Suppressor macrophage (primary cell): ENCODE measurements at places on chromosomes 7 and 10.

- DNase-seq, result no peak
These were observed 706.8 kb upstream of the LRRTM3 start for GRCh38 chr10:66218981-66219587.

GRCh38 chr7:131011976-131012375, 278.0 kb upstream of the KLF14 start:
- peak; percentile 65 for DNase-seq

DNA sequence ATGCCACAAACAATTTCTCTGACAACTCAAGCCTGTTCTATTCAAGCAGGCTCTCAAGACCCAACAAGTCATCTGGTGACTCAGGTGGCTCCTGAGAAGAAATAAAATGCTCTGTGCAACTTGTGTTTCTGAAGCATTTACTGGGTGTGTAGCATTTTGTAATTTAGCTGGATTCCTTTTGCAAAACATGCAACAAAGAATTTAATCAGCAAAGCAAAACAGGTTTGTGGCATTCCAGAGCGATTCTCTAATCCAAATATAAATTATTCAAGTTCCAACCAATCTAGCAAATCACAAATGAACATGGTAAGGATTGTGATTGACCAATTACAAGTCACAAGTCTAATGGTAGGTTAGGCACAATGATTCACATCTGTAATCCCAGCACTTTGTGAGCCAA, 39.8 kb upstream of the C10orf67 start:
- no peak for DNase-seq

DNA sequence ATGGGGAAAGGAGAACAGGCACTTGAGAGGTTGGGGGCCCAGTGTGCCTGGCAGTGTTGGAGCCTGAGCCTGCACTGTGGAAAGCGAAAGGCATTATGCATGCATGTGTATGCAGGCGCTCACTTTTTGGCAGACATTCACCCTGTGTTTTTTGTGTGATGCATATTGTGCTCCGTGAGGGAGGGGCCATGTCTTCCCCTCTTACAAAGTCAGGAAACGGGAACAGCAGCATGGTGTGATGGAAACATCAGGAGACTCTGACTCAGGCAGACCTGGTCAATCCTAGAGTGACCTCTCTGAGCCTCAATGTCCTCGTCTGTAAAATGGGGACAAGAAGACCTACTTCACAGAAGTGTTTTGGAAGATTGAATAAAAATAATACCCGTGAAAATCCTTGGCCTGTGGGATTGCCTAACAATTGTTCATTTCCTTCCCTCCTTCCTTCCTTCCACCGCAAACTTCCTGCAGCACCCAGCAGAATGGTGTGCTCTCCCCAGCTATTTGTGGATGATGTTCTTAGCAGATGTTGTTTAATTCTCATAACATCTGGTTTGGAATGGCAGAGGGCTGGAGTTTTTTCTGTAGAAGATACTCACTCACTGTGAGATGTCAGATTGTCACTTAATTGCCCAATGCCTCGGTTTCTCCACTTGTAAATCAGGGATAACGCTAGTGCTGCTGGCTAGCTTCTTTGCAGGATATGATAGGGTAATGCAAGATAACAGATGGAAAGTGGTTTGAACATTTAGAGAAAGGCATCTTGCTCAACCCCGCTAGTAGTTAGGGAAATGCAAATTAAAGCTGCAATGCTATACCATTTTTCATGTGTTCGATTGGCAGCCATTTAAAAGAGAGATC, 39.8 kb downstream of the CDH23 start:
- peak; percentile 24 for DNase-seq

- DNase-seq, result no peak
These were observed 31.5 kb downstream of the ASB13 start for GRCh38 chr10:5634918-5635317.

- no peak for DNase-seq
These were observed 67.8 kb downstream of the ABCC2 start for GRCh38 chr10:99850021-99850766.

- peak; percentile 28 for DNase-seq
These were observed 47.9 kb downstream of the PIP4K2A start for GRCh38 chr10:22666287-22667092.

DNA sequence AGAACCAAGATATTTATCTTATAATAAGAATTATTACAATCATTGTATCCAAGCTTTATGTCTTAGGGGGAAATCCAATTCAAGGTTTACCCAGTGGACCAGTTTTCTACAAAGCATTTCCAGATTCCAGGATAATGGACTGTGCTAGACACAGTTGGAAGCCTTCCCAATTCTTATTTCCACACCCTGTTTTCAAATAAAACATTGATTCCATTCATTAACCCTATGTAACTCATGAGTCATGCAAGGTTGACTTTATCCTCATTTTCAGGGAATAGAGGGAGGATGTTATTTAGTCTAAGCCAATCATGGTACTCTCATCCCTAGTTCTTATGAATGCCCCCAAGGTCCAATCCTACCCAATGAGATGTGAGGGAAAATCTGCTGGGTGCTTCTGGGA, 145.7 kb downstream of the RNLS start:
- no peak for DNase-seq

DNA sequence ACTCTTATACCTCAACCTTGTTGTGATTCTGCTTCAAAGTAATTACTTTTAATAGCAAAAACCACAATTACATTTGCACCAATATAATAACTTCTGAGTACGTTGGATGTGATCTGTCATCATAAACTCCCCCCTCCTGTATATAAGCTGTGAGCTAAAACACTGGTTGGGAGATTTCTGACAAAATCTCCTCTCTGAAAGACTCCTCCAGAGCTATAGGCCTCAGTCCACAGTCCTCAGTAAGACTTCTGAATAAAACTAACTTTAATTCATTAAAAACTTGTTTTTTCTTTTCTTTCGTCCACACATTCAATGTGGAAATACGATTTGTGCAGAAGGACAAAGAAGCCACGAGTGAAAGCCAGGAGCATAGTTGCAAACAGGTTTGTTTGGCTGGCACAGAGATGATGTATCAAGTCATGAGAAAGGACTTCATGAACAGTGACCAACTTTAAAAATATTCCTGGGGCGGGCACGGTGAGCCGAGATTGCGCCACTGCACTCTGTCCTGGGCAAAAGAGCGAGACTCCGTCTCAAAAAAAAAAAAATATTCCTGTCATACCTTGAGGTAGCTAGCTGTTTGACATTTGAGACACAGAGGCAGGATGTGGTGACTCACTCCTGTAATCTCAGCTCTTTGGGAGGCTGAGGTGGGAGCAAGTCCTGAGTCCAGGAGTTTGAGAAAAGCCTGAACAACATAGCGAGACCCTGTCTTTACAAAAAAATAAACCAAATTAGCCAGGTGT, 91.1 kb upstream of the ARHGAP21 start:
- no peak for DNase-seq

GRCh38 chr7:70953796-70954195, 178.1 kb upstream of the GALNT17 start:
- no peak for DNase-seq

- peak; percentile 88 for DNase-seq
These were observed 21.9 kb downstream of the UNC5B start for GRCh38 chr10:71234004-71234894.

DNA sequence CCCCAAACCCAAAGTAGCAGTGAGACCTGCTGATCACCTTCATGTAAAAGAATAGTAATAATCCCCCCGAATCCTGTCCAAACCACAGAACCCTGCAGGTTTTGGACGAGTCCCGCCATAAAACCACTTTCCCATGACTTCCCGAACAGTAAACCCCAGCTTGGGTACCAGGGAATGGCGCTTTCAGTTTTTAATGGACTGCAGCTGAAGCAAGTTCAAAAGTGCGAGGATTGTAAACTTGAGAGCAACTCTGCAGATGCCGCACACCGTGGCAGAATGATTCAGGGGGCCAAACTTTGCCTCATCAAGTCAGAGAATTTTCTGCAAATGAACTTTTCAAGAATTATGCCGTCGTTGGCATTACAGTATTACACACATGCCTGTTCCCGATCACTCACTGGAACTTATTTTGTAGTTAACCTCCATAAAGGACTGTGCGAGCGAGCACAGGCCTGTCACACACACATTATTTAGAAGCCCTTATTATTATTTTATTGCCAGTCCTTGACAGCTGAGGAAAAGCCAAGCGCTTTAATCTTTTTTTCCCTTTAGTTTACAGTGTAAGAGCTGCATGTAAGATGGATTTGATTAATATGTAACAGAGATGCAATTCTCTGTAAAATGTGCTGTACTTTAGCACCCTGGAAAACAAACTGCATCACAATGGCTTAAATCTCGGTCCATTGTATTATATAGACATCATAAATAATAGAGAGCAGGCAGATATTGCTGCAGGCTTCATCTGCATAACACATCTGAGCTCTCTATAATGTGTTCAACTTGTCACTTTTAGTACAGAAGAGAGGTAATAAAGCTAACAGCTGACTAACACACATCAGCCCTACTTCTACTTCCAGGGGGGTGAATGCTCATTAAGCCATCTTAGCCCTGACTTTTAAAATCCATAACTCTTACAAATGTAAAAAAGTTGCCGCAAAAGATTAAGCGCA, 493.5 kb upstream of the GALNT17 start:
- DNase-seq, result no peak

DNA sequence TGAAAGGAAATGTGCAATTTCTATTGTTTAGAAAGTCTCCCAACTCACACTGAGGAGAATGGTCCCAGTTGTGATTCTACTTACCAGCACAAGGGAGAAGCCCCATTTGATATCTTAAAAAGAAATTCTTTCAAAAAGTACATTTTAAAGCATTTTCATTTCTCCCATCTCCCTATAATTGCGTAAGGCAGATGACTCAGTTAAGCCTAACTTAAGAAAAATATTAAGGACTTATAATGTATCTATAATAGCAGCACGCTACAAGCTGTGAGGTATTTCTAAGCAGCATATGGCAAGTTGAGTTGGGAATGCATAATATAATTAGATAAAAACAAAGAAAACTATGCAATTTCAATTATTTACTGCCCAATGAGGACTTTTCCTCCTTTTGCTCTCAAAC, 8.5 kb upstream of the NRCAM start:
- DNase-seq, result no peak

DNA sequence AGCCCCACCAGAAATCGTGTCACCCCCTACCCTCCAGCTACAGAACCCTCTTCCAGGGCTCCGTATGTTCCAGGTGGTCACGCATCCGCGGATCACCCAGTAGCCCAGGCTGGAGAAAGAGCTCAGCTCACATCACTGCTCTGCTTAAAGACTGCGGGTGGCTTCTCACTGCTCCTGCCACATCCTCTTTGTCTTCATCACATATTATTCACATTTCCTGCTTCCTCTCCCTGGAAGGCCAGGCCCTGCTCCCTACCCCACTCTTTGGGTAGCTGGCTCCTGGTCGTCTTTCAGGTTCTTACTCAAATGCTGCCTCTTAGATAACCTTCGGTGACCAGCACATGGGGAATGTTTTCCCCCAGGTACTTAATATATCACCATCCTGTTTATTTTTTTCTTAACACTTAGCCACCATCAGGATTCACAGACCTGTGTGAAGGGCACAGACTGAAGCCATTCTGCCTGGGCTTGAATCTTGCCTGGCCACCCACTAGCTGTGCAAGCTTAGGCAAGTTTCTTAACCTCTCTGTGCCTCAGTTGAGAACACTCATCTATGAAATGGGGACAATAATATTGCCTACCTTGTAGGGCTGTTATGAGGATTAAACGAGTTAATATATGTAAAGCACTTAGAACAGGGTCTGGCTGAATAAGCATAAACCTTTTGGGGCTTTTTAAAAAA, 307.8 kb downstream of the PRPF18 start:
- peak; percentile 49 for DNase-seq

DNA sequence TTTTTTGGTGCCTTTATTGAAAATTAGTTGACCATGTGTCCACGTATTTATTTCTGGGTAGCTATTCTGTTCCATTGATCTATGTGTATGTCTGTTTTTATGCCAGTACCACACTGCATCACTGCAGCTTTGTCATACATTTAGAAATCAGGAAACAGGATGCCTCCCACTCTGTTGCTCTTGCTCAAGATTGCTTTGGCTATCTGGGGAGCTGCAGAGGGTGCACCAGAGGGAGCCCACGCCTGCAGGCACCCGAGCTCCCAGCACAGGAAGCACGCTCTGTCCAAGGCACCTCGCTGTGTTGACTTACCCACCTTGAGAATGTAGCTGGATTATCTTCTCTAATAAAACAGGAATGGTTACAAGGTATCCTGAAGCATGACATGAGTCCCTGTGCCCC, 301.7 kb downstream of the TCERG1L start:
- peak; percentile 60 for DNase-seq

DNA sequence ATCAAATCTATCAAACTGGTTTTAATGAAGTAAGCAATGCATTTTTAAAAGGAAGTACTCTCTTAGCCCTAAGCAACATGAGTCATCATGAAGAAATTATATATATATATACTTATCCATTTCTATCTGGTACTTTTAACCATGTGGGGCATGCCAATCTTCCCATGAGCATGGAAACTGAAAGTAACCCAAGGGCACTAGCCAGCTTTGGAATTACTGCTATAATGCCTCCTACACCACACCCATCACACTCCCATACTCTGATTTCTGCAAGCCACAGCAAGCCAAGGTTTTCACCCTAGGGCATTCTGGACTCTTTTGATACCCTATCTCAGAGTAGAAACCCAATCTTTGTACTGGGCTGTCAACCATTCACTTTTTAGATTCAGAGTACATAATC, 204.6 kb downstream of the IMMP2L start:
- peak; percentile 2 for DNase-seq

DNA sequence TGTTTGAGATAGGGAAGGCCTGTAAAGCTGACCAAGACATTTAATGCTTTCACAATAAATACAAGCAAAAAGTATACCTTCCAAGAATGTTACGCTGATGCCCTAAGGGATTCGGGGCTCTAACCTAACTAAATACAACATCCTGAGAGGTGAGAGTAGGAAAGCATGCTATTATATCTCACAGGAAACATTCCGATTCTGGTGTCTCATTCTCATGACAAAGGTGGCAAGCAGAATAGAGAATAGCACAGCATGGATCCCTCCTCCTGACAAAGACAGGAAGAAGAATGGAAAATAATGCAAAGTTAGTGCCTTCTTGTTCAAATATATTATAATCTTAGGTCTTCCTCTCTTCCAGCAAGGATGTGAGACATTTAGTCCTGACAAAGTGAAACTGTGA, 504.3 kb downstream of the TFEC start:
- DNase-seq, result no peak
